ENCODE measurements at places on chromosomes 11 and 22. TPM values are rescaled to one million over a fixed set of nuclear protein-coding genes. Genes with fewer than 3 reads are reported as not detected.

DNA sequence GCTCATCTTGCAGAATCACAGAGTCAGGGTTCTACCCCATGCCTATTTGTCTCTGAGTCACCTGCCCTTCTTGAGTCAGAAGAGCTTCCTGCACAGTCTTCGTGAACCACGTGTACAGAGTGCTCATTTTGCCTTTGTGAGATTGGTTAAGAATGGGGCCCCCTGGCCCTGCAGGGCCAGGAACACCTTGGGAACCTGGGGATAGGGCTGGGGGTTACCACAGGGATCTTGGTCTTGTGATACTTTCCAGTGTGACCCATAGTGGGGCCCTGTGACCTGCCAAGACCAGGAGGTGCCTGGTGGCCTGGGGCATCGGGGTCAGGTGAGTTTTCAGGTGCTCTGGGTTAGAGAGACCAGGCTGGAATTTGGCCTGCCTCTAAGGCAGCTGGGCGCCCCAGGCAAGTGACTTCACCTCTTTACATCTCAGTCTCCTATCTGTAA lies 9.4 kb downstream of the TMPRSS13 start:
- no peak for DNase-seq

DNA sequence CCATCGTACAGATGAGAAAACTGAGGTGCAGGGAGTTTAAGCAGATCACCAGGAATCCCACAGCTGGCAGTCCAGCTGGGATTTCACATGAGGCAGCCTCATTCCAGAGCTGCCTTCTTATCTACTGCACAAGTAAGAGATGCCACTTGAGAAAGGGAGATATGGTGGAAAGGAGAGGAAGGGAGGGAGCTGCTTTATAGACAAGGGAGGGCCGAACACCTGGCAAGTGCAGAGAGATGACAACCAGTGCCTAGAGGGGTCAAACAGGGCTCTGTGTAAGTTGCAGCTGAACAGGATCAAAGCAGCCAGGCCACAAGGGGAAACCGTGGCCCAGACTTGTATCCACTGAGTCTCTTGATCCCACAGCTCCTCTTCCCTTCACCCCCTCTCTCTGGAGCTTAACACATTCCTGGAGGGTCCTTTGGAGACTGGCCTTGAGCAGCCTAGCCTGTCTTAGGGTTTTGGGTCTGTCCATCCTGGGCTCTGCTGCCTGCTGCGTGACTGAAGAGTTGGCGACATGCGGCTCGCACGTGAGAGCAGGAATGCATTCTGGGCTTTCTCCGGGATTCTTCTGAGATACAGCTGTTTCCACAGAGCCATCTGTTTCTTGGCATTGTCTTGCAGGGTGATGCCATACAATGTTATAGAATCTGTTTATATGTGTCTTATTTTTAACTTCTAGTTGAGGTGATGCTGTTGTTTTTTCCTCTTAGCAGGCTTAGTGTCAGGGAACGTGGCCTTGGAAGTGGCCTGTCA lies 268.5 kb upstream of the SYN3 start:
- DNase-seq = no peak

DNA sequence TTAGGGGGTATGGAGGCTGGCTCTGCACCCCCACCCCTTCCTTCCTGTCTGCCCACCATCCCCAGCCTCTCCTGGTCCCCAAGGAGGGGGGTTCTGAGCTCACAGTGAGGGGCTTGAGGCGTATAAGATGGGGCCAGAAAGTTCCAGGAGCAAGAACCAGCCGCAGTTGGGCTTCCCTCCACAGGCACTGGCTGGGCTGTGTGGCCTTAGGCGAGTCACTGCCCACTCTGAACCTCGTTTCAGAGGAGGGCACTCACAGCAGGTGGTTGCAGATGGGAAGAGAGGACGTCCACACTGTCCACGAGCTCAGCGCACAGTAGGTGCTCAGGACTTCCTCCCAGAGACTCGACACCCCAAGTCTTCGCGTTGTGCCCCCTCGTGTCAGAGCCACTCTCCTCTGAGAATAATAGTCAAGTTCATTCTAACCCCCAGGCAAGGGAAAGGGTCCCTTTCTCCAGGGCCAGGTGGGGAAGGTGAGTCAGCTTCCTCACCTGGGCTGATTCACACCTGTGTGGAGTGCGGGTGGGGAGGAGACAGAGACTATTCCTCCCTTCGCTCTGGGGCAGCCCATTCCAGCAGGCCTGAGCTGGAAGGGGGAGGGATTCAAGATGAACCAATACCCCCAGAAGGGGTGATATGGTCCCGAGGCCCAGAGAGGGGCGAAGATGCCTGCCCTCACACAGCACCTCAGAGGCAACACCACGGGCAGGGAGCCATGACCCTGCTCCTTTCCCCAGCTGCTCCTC lies 29.3 kb downstream of the RPL3 start:
- no peak for DNase-seq

GRCh38 chr11:122594986-122595645 lies 60.4 kb upstream of the UBASH3B start:
- DNase-seq = no peak

GRCh38 chr11:124961972-124962609 lies 8.1 kb downstream of the CCDC15 start:
- DNase-seq = no peak

- no peak for DNase-seq
Observed at GRCh38 chr11:44824300-44824704, 97.5 kb downstream of the TSPAN18 start.

GRCh38 chr11:2507212-2507901 lies 62.5 kb downstream of the KCNQ1 start:
- no peak for DNase-seq

DNA sequence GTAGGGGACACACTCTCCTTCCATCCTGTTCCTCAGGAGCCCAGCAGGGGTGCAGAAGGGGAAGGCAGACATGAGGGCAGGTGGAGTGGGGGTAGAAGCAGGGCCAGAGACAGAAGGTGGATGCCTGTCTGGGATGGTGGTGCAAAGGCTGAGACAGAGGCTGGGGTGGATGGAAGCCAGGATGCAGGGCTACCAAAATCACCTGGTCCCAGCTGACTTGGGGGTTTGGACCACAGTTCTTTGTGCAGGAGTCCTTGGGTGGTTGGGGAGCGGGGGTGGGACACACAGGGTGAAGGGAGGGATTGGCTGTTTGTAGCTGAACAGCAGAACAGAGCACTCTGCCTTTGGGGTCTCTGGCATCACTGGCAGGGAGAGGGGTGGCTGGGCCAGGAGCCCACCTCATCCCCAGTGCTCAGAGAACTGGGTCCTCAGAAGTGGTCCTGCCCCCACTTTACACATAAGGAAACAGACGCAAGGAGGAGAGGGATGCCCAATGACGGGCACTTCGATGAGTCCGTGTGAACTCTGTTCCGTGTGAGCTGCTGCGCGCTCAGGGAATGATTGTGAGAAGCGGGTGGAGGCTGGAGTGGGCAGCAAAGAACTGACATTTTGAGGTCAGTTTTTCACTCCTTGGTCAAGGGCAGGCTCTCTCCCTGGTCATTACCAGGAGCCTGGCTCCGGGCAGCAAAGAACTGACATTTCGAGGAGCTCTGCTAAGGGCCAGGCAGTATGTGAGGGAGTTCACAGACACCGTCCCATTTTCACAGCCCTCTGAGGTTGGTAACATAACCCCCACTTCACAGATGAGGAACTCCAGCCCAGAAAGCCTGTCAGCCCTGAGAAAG lies 1.9 kb downstream of the TAGLN start:
- no peak for DNase-seq

DNA sequence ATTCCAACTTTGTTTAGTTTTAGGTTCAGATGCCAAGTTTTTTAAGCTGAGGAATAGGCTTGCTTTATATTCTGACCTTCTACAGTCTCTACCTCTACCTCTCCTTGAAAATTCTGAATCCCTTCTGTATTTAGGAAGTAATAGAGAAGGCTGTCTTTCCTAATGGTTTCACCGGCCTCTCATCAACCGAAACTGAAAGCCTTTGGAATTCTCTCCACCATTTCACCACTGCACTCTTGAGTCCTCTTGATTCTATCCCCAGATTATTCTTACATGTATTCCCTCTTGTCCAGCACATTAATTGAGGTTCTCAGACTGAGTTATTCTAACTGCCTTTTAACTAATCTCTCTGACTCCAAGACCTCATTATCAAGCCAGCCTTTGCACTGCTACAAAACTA lies 67.7 kb upstream of the PICALM start:
- no peak for DNase-seq

DNA sequence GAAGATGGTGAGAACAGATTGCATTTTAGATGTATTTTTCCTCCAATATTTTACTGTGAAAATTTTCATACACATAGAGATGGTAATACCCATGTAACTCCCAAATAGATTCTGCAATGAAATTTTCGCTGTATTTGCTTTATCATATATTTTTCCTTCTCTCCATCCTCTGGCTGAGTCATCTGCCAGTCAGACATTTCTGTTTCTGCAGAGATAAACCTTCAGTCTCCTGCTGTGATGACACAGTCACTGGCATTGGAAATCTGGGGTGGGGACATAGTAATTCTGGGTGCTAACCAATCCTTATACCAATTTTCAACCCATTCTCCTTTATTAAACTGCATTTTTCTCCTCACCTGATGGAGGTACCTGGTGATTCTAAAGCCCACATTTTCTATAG lies 33.7 kb downstream of the SVIP start:
- DNase-seq = no peak

GRCh38 chr11:44572436-44572835 lies 7.0 kb downstream of the CD82 start:
- DNase-seq = no peak

DNA sequence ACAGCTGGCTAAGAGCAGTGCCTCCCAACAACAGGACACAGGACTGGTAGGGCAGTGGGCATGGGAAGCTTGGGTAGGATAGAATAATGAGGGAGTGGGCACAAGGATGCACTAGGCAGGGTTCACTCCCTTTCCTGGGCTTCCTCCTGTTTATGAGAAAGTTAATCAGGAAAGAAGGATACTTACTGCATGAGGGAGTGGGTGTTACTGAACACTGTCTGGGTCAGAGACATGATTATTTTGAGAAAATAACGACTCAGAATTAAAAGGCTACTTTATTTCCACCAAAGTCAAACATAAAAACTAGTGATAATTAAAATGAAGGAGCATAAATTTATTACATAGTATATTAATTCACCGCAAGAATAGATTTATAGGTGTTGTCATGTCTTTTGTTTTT lies 35.8 kb downstream of the NCAM1 start:
- DNase-seq = no peak

- no peak for DNase-seq
Observed at GRCh38 chr11:27213232-27213660, 149.8 kb downstream of the CCDC34 start.

- DNase-seq = no peak
Observed at GRCh38 chr22:49712195-49712791, 115.4 kb downstream of the BRD1 start.

Gene SMTNL1
- not detected for total RNA-seq

Gene RAG2
- 0.20 TPM for total RNA-seq

Gene TRIM66
- total RNA-seq = 7.7 TPM

Gene FXYD2
- 1.9 TPM for total RNA-seq
